NCI-H82 (cell line): ENCODE measurements at places on chromosomes 6 and 20.

- no peak for DNase-seq
Measured at GRCh38 chr20:54822386-54822785, 347.0 kb downstream of the DOK5 start.

DNA sequence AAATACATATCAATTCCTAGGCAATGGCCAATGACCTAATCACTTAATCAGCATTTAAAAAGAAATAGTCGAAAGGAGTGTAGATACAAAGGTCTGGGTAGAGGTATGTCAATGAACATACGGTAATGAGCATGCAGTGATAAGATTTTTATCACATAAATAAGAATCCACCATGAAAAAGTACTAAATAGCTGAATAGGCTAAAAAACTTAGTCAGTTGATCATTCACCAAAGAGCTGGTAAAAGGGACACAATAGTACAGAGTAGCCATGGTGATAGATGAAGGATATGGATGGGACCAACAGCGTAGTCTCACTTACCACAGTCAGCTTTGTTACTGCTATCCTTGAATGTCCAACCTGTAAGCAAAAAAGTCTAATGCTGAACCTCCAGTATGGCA, 1018.6 kb upstream of the EYS start:
- DNase-seq, result no peak

- no peak for DNase-seq
Measured at GRCh38 chr20:37521061-37521771, at the start of gene NNAT. Gene NNAT, plus strand, starts transcription at chr20:37521250. Its CDS starts 82 bp downstream, at chr20:37521332.

GRCh38 chr6:29958921-29959320, 16.6 kb downstream of the HLA-A start:
- DNase-seq, result no peak

DNA sequence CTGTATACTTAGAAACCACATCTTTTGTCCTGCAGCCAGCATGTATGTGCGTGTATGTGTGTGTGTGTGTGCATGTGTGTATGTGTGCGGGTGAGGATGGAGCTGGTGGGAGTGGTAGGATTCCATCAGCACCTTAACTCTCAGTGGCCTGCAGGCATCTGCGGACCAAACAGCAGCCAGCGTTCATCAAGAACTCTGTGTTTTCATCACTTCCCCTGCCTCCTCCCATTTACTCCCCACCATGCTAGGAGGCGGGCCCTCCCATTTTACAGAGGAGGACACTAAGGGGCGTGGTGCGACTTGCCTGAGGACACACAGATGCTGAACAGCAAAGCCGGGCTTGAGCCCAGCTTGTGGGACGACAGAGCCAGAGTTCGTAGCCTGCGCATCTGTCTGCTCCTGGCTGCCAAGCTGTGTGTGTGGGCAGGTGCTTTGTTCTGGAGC, 8.9 kb downstream of the VSTM2L start:
- DNase-seq, result peak; percentile 80

- DNase-seq, result no peak
Measured at GRCh38 chr6:21616005-21616404, 22.5 kb downstream of the SOX4 start.

DNA sequence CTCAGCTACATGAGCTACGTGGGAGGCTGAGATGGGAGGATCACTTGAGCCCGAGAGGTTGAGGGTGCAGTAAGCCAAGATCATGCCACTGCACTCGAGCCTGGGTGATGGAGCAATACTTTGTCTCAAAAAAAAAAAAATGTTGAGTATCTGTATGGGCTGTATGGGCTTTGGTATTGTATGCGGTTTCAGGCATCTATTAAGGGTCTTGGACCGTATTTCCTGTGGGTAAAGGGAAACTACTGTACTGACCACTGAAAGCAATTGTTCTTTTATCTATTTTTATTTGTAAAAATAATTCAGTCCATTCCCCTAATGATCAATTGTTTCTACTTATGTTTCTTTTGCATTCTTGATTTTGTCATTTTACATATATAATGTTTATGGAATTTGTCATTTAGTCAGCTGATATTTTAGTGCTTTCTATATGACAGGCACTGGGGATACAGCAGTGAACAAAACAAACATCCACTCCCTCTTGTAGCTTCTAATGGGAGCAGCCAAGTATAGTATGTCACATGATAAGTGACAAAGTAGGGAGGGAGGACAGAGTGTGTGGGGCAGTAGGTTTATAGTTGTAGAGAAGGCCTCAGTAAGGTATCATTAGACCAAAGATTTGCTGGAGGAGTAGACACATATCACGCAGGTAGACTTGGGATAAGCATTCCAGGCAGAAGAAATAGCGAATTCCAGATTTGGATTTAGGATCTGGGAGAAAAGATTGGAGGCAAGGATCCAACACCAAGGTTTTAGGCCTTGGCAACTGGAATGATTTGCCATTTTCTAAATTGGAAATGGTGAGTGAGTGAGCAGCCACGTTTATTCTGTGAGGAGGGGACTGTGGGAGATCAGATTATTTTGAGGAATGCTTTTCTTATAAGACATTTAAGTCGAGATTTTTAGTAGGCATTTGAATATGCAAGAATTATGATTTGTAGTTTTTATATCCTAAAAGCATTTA, 6.0 kb downstream of the PCMT1 start:
- no peak for DNase-seq

- no peak for DNase-seq
Measured at GRCh38 chr6:106051226-106051625, 34.9 kb upstream of the PRDM1 start.

- DNase-seq, result no peak
Measured at GRCh38 chr6:31557443-31558317, 10.3 kb downstream of the NFKBIL1 start.

DNA sequence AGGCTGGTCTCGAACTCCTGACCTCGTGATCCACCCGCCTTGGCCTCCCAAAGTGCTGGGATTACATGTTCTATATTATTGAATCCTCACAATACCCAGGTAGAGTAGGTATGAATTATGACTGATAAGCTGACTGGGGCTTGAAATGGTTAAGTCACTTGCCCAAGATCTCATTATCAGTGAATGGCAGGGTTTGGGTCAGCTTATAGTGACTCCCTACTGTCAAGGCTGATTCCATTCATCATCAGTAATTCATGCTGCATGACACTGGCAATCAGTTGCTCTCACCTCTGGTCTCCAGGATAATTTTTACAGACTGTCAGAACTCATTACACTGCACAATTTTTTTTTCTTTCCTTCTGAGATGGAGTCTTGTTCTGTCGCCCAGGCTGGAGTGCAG, 127.6 kb downstream of the KIF13A start:
- DNase-seq, result peak; percentile 29

- peak; percentile 71 for DNase-seq
Measured at GRCh38 chr6:23523771-23524170, 602.2 kb upstream of the NRSN1 start.

GRCh38 chr20:39294137-39294725, 332.1 kb downstream of the DHX35 start:
- DNase-seq, result no peak

GRCh38 chr6:17001188-17001587, 100.7 kb upstream of the STMND1 start:
- no peak for DNase-seq

DNA sequence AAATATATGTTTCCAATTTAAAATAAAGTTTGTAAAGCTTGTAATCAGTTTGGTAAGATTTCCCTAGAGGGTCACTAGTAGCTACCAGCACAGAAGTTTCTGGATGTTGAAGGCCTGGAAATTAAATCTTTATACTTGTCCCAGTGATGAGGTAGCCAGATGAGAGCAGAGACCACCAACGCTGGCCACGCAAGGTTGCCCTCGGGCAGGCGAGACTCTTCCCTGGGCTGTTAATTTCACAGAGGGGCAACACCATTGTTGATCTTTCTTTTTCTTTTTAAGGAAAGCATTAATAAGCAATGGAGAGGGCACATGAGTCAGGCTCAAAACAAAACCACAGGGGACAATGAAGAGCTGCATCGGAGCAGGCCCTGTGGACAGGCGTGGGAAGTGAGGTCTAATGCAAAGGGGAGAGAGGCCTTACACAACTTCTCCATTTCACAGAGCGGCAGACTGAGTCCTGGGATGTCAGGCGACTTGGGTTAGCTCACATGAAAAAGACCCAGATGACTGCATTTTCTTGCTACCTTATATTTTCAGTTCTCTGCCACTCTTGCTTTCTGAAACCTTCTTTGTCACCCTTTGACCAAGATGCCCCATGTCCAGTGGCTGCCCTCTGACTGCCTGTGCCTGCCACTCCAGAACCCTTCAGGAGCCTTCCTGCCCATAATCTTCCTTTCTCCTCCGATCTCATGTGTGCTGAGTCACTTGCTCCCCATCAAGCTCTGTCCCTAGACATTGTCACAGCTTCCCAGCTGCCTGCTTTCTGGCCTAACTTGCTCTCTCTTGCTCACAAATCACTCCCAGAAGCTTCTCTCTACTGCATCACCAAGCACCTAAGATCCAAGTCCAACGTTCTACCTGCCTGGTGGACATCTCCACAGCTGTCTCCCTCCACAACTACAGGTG, 107.7 kb upstream of the CDYL start:
- no peak for DNase-seq

DNA sequence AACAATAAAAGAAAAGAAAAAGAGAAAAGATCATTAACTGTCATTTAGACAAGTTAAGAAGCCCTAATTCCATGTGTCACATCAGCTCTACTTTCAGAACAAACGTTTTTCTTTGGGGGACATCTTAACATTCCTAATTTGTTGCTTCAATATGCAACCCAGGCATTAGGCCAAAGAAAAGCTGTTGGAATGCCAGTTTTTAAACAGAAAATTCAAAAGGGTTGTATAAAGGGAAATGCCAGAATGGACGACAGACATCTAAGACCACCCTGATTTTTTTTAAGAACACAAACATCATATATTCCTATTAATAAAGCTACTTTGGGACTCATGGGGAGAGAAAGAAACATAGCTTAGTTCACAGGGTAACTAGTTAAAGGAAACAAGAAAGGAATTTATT, 315.0 kb downstream of the GMDS start:
- DNase-seq, result no peak

DNA sequence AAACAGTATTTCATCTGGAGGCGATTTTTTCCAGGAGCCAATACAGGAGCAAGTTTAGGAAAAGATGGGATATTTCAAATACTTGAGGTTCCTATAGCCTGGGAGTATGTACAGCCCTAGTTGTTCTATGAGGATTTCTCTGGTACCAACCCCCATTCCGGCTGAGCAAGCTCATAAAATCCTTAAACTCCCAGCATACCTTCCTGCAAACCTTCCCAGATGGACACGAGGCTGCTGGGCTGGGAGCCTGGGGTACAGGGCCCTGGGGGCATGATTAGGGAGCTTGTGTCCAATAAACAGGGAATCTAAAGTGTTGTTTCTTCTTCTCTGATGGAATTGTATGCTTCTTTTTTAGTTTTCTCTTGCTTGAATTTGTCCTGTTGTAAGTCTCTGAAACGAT, 1.5 kb downstream of the PRRC2A start:
- peak; percentile 48 for DNase-seq

- DNase-seq, result no peak
Measured at GRCh38 chr6:102229271-102229670, 835.8 kb downstream of the GRIK2 start.

GRCh38 chr6:167470836-167471547, 146.1 kb downstream of the TTLL2 start:
- DNase-seq, result no peak

GRCh38 chr20:46307139-46307998, 929 bp downstream of the CDH22 start:
- DNase-seq, result peak; percentile 88

GRCh38 chr20:43188234-43188653, 1.5 kb downstream of the PTPRT start:
- peak; percentile 61 for DNase-seq

- no peak for DNase-seq
Measured at GRCh38 chr6:72248621-72249020, 362.3 kb downstream of the RIMS1 start.

GRCh38 chr20:7959484-7959883, 19.2 kb upstream of the HAO1 start:
- no peak for DNase-seq

- no peak for DNase-seq
Measured at GRCh38 chr20:24765316-24766142, 183.5 kb upstream of the CST7 start.

DNA sequence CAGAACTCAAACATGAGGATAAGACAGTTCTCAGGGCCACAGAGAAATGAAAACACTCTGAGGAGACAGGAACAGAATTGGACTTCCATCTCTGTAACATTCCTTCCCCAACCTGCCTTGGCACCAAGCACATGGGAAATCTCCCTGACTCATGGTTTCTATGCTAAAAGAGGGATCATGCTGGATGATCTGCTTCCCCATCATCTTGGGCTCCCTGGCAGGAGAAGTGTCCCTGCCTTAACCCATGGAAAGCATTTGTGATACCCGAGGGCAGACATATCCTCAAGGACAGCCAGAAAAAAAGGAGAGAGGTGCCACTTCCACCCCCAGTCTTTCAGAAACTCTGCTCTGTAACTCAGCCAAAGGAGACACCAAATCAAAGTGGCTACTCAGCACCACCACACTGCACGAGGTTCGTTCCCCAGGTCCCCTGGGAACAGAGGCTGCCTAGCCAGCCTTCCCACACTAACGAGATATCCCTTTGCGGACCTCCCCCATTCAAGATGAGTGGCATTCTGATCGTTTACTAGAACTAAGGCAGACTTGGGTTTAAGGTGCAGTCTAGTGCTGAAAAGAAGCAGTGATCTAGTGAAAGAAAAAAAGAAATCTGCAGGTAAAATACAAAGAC, 34.8 kb downstream of the BLOC1S5 start:
- peak; percentile 76 for DNase-seq

GRCh38 chr6:157988700-157989063, 7.0 kb downstream of the SYNJ2 start:
- DNase-seq, result no peak

- no peak for DNase-seq
Measured at GRCh38 chr6:79186564-79186963, 47.9 kb downstream of the HMGN3 start.

GRCh38 chr6:13431861-13432465, 55.4 kb downstream of the GFOD1 start:
- DNase-seq, result no peak

DNA sequence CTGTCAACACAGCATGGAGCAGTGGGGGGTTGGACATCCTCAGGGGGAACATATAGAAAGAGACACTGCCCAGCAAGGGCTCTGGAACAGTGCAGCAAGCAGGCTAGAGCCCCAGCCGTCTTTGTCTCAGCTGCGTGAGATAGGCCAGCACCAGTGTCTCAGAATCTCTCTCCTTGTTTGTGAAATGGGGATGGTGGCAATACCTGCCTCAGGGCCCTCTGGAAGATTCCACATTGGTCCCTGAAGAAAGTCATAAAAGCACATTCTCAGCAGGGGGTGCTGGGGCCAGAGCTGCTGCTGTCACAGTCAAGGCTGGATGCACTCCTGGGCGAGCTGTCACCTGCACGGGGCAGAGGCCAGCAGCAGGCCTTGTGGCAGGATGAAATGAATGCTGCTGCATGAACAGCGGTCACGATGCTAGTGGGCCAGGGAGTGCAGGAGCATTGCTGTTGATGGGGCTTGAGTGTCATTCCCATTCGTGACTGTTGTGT, 121.7 kb downstream of the SYCP2 start:
- DNase-seq, result no peak

DNA sequence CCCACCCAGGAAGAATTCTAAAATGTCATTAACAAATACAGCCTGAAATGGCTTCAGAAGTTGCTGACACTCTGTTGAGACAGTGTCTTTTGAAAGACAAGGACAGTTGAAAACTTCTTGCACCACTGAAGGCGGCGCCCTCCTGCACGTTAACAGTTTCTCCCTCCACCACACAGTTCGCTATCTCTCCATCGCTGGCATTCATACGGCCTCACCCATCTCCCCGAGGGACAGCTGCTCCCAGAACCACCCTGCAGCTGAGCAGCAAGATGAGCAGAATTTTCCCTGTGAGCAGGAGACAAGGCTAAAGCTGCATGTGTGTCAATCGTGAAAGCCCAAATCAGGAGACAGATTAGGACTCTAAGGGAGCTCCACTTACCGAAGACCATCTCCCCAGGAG, 113.3 kb downstream of the LY86 start:
- no peak for DNase-seq

GRCh38 chr20:4956200-4956810, 45.0 kb downstream of the SLC23A2 start:
- peak; percentile 89 for DNase-seq
